Activated naive CD4-positive, alpha-beta T cell treated with anti-CD3 and anti-CD28 coated beads, Interleukin-2, amount 10 ng/mL, durations not matched to agents 7 days and 5 days (primary cell): ENCODE measurements at places on chromosomes 2 and 18.
A peak's percentile ranks its signal among the peaks of the same experiment; 100 is the strongest.

GRCh38 chr2:177207101-177207500, 5.5 kb upstream of the HNRNPA3 start:
- no peak for DNase-seq

GRCh38 chr2:77513191-77513590, 9.0 kb downstream of the LRRTM4 start:
- no peak for DNase-seq

- DNase-seq, result peak; percentile 82
Observed at GRCh38 chr2:10305254-10305635, 2.5 kb downstream of the HPCAL1 start.

- no peak for DNase-seq
Observed at GRCh38 chr2:48045613-48046012, 139.3 kb upstream of the FBXO11 start.

DNA sequence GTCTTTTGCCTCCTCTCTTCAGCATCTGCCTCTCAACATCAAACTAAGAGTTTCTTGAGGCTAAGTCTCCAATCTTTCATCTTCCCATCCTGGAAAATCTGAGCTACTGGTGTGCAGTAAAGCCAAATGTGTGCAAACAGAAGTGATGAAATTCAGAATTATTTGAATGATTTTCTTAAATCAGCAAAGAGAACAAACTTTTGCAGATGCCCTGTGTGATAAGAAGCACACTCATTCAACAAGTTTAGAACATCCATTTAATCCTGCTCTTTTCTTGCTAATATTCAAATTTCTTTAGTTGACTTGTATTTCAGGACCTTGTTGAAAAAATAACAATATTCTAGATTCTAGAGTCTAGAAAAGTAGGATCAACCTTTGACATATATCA, 1374.9 kb upstream of the CELF4 start:
- no peak for DNase-seq

GRCh38 chr2:239902749-239903201, 122.4 kb downstream of the NDUFA10 start:
- no peak for DNase-seq

DNA sequence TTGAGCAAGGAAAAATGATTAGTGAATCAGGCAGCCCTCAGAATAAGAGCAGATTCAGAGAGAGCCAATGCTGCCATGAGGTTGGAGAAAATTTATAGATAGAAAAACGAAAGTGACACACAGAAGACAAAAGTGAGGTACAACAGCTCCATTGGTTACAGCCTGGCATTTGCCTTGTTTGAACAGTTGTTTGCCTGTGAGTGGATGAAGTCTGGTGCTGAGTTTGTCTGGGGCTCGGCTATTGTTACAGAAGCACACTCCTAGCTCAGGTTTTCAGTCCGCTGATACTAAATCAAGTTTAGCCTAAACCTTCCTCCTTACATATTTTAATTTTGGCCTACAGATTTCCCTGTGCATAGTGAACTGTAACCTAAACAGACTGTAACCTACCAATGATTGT, 387.8 kb upstream of the RAB12 start:
- DNase-seq, result no peak

- no peak for DNase-seq
Observed at GRCh38 chr2:128169497-128169896, 78.5 kb downstream of the UGGT1 start.

DNA sequence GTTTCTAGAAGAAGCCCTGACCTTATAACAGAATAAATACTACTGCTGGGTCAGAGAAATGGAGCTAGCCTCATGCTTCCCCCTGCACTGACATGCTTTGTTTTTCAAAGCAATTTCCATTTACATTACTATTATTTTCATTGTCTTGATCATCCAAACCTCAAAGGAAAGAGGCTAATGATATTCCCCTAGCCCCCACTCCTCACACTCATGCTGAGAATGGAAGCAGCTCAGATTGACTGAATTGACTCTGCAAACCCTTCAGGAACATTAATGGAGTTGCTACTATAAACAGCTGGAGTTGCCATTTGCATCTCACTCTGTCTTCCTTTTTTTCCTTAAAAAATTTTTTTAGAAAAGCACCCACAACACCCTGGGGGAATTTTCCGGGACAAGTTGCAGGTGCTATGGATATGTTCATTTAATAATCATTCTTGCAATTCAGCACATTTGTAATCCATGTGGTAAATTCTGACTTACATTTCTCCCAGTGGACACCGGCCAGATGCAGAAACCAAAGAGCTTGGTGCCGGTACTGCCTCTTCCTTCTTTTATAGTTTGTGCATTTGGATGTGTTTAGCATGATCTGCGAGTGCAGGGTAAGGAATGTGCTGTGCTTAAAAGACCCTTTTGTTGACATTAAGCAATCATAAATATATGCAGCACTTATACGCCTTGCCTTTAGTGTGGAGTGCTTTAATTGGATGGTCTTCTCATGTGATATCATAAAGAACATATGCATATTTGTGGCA, 103.3 kb upstream of the OSR1 start:
- no peak for DNase-seq

DNA sequence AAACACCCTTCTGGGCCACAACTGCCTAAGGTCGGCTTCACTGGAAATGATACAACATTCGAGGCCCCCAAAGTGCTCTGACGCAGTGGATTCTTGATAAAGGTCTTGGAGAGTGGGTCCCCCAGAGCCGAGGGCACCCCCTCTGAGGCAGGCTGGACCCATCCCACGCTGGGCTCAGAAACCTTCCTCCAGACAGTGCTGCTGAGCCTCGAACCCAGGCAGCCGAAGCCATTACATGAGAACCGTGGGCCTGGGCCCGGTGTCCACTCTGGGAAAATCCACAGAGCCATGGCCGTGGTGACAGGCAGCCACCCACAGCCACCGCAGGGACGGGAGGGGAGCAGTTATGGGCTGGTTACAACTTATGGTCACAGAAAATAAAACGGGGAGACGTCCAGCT, 81.4 kb upstream of the ID2 start:
- DNase-seq, result no peak

DNA sequence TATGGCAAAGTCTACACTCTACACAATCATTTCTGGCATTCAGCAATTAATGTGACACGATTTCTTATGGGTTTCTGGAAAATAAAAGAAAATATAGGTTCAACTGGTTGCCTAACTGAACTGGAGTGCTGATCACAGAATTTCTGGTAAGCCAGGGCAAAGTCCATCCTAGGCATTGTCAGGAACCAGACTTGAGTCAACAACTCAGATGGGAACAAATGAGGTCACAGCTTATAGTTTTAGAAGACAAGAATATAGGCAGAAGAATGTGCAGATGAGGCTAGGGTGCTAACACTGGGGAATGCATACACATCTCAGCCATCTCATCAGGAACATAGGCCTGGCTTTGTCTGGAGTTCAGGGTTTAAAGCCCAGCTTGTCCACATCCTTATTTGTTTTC, 317.2 kb upstream of the ID2 start:
- no peak for DNase-seq

GRCh38 chr2:155099784-155100183, 401.3 kb downstream of the KCNJ3 start:
- DNase-seq, result no peak

DNA sequence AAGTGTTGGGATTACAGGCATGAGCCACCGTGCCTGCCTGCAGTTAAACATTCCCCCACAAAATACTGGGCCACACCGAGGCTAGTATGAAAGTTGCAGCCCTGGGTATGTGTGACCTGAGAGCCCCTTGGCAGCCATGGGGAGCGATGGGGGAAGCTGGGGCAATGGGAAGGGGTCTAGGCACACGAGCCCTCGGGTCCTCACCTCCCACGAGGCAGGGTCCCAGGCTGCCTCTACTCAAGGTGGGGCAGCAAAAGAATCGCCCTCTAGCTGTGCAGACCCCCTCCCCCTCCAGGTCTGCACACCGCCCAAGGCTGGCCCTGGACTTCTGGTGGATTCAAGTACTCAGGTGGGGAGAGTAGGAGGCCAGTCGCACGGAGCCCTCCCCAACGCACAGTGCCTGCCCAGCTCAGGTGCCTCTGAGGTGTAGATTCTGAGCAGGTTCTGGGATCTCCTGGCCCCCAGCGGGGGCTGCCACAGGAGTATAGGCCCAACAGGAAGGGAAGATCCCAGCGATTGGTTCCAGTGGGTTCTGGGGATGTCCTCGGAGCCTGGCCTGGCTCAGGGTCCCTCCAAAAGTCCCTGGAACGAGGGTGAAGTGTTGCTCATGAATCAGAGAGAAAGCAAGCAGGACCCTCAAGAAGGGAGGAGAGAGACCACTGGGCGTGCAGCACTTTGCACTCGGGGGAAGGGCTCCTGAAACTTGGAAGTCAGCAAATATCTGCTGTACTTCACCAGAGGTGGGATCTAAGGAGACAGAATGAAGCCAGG, 2.6 kb downstream of the GPR35 start:
- peak; percentile 7 for DNase-seq

DNA sequence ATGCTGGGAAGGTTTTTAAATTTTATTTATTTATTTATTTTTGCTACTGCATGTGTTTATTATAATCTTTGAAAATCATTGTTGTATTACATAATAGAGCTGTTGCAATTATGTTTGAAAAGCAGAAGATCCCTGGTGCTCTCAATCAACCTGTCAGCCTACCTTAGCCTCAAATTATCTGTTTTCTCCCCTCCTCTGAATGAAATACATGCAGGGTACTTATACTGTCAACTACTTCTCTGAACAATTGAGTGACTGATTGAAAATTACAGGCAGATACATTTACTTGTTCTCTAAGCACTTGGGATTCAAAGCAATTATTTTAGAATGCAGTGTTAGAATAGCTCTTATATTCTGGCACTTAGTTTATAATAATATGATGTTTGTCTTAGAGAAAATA, 8.1 kb downstream of the KYNU start:
- DNase-seq, result no peak

GRCh38 chr2:207782238-207783030, 12.7 kb upstream of the FZD5 start:
- no peak for DNase-seq

DNA sequence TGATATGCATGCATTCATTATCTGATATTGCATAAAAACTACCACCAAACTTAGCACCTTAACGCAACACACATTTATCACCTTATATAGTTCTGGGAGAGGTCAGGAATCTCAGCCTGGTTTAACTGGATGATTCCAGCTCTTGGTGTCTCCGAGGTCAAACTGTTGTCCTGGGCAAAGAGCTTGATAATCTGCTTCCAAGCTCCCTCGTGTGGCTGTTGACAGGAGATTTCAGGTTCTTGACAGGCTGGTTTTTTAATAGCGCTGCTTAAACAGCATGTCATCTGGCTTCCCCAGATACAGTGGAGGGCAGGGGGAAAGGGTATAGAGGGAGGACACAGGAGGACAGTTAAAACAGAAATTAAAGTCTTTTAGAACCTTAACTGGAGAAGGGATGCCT, 785.0 kb downstream of the CNTNAP5 start:
- DNase-seq, result no peak

DNA sequence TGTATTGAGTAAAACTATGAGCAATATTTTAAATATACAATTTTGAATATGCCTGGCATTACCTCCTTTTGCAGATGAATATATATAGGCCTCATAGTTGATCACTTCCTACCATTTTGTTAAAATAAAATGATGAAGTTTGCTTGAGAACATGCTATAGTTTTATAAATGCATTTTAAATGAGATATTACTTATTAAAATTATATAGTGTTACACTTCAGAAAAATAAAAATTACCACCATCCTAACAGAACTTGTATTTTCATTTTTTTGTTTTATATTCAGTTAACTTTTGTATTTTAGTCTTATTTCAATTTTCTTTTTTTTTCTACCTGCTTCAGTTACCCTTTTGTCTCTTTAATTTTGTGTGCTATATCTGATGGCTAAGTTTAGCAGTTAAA, 426.9 kb downstream of the PARD3B start:
- no peak for DNase-seq

DNA sequence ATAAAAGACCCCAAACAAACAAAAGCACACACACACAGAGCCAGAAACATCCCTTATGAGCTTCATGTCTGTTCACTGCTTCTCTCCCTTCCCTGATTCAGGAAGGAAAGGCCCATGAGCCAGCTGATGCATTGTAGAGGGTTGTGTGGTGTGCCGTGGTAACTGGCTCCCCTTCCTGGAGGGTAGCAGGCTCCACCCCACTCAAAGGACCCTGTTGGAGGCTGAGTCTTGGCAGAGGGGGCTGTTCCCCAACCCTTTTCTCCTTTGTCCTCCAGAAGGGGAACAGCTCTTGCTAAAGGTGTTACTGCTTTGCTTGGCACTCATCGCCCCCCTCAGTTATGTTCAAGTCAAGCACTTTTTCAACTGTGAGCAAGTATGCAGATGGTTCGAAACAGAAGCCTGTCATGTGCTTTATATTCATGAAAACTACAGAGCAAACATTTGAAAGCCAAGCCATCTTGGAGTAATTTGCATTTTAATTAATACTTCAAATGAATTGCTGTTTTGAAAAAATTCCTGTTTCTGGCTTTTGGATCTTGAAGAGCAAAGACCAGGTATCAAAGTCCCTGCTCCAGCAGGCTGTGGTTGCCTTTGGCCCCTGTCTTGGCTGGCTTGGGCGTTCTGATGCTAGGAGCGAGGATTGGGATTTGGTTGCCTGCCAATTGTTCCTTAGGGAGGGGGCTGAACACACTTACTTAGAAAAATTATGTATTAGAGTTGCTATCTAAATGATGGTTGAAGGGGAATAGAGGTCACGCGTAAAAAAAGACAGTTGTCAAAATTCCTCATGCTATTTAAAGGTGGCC, 267.8 kb downstream of the TSN start:
- DNase-seq, result no peak

DNA sequence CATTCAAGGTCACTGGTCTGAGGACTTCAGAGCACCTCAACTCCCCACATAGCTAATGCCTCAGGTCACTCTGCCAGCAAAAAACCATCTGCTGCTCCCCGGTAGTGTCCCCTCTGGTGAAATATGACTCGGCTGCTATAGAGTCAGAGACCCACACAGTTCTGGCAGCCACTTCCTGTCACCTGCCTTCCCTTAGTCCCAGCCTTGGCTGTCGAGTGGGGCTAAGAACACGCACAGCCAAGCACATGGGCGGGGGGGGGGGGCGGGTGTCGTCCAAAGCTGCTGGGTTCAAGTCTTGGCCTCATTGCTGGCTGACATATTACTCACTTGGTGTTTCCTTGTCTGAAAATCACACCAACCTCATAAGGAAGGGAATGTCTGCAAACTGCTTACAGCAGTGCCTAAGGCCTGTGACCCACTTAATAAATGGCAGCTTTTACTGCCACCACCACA, 37.5 kb downstream of the POLR1A start:
- peak; percentile 70 for DNase-seq

DNA sequence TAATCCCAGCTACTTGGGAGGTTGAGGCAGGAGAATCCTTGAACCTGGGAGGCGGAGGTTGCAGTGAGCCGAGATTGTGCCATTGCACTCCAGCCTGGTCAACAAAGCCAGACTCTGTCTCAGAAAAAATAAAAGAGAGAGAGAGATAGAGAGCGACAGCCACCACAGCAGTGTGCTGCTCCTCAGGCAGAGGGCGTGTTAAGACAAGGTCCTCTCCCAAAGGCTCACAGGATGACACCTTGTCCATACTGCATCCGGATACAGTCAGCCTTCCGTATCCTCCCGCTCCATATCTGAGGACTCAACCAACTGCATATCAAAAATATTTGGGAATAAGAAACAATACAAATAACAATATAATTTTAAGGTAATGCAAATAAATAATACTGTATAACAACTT, 20.1 kb downstream of the ARL4C start:
- no peak for DNase-seq
